ENCODE measurements at places on chromosomes 6 and 20.

DNA sequence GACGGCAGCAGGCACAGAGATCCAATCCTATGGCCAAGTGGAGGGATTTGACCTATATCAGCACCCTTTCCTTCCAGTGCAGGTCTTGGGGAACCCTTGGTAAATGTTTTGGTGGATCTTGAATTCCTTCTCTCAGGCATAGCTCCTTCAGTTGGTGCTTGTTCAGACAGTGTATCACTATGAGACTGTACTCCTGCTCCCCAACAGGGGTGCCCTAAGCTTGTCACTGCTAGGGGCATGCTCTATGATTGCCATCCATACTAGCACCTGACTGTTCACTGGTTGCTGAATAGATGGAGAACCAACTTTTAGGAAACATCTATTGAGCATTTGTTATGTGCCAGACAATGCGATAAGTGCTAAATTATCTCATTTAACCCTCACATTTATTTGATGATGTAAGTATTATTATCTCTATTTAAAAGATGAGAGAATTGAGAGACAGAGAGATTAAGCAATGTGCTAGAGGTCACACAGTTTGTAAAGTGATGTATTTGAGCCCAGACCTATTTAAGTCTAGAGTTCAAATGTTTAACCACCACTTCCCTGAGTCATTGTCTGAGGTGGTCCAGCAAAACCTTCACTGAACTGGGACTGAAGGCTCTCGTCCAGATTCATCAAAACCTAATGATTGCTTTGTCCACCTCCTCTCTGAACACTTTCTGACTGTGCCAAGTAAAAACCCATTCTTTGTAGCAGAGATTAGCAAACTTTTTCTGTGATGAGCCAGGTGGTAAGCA, 34.3 kb downstream of the ADGRF1 start:
- DNase-seq = no peak

- no peak for DNase-seq
Measured at GRCh38 chr6:118708744-118709143, 57.4 kb upstream of the CEP85L start.

DNA sequence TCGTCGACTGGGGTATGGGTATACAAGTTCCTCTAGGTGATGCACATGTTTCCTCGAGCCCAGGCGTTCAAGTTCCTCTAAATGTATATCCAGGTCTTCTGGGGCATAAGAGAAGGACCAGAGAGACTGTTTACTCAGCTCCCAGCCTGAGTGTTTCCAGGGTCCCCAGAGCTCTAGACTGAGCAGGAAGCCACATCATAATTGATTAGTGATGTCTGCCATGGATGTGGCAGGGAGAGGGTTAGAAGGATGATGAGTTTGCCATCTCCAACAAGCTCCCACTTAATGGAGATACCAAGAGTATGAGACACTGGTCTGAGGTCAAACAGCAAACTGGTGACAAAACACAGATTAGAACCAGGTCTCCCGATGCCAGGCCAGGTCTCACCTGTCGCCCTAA, 74.8 kb downstream of the PREX1 start:
- no peak for DNase-seq

DNA sequence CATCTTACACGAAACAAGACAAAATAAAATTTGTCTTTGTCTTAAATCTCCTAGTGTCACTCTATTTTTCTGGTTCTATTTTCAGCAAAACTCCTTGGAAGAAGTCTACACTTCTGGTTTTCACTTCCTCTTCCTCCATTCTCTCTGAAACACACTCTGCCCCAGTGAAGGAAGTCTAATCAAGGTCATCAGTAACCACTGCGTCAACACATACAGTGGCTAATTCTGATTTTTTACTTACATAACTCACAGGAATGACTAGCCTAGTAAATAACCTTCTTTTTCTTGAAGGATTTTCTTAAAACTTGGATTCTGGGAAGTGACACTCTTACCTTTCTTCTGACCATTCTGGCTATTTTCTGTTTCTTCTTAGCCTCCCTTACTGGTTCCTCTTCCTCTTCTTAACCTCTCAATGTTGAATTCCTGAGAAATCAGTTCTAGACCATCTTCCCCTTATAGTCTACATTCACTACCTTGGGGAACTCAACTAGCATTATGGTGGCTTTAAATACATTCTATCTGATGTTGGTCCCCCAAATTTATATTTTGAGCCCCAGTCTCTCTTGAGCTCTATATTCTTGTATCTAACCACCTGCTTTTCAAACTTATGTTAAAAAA, 37.5 kb downstream of the AIG1 start:
- DNase-seq = no peak

DNA sequence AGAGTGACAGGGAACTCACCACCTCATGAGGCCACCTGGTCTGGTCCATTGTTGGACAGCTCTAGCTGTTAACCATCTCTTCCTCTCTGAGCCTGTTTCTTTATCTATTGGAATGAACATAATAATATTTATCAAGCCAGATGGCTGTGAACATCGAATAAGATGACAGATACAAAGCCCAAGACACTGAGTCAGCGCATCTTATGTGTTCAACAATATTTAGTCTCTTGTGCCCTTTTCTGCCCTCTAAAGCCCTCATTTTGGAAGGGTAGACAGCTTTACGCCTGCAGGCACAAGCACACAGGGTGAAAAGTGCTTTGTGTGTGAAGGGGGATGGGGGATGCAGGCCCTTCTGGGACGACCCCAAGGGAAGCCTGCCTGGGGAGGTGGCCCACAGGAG, 164.0 kb downstream of the GRM4 start:
- DNase-seq = no peak

- DNase-seq = no peak
Measured at GRCh38 chr20:35576816-35577215, 34.9 kb downstream of the ERGIC3 start.

All from tibial artery (tissue), 4 donors.